Urothelium cell line (cell line): ENCODE measurements at places on chromosomes 1 and 21.

- no peak for DNase-seq
Measured at GRCh38 chr1:109997867-109998229, 13.3 kb downstream of the AHCYL1 start.

DNA sequence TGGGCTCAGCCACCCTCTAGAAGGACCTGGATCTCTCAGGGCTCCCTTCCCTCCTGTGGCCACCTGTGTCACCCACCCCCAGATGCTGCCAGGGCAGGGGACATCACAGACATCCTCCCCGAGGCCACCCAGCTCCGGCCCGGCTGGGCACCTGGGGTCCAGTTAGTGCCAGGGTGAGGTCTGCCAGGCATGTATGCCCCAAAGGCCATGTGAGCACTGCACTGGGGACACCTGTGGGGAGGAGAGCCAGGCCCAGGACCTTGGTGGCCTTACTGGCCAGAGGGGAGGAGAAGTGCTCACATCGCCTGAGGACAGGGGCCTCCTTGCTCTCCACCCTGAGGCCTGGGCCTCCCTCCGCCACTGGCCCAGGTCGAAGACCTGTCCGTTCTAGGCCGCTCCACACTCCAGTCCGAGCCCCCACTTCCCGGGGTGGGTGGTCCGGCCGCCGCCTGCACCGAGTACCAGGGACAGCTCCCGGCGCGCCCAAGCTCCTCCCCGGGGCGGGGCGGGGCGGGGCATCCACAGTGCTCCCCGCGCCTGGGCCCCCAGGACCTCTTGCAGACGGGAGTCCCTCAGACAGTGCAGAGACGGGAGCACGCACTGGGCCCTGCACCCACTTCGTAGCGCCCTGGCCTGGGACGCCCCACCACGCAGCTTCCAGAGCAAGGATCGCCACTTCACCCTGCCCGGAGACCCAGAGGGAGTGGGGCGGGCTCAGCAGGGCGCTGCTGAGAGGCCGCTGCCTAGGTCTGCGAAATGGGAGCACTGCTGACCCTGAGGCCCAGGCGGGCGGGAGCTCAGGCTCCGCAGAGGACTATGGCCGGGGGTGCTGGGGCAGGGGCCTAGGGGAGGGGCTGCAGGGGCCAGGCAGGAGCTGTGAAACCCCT lies 34.3 kb upstream of the CCDC27 start:
- DNase-seq: no peak

DNA sequence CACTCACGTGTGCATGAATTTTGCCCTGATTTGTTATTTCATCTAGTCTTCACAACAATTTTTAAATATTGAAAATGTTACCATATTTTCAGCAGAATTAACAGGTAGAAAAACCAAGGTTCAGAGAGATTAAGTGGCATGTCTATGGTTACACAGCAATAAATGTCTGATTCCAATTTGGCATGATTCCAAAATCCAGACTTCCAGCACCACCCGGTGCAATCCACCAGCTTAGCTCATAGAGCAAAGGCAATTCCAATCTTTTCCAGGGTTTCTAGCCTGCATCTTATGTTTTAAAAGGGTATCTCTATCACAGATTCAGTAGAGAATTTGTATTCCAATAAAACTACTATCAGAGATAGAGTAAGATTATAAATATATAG lies 161.8 kb downstream of the TPR start:
- DNase-seq: no peak

DNA sequence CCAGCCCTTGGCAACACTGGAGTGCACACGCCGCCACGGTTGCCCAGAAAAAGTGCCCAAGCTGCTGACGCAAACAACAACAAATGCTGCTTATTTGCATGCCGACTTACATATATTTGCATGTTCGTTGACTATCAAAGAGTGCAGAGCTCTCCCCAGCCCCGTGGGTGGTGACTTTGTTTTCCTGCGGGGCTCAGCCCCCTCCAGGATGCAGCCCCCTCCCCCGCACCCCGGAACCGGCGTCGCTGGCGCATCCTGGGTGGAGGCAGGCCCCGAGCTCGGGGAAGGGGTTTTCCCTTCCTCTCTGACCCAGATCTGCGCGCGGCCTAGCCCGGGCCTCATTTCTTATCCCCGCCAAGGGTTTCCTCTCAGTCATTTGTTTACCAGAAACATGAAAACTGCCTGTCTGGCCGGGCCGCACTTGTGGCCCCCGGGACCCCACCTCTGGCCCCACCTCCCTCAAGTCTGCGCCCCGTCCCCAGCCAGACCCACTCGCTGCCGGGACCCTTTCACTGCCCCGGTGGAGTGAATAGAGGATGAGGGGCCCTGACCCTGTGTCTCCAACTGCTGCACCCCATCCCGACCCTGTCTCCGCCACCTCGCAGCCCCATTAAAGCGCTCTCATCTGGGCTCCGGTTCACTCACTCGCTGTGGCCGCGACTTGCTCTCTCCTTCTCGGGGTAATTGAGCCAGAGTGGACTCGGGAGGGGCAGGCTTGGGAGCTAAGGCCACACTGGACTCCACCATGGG lies 5.5 kb downstream of the TNFRSF25 start:
- DNase-seq: no peak

DNA sequence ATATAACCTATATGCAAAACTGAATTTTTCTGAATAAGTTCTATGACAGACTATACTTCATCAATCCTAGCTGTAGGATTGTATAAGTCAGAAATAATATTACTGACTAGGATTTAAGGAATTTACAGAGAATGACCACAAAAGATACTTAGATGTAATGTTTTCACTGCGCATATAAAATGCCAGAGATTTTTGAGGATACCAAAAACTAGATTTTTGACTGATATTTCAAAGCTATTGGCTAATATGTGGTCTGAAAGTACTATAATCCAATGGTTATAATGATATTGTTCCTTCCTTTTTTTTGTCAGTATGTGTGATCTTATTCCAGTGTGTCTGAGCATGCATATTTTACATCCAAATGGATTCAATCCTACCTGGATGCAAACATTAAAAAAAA lies 17.0 kb upstream of the IFI44L start:
- DNase-seq: no peak

GRCh38 chr1:81424061-81424460 lies 376.7 kb upstream of the ADGRL2 start:
- DNase-seq: no peak

- no peak for DNase-seq
Measured at GRCh38 chr1:20276485-20277159, 14.1 kb upstream of the VWA5B1 start.

DNA sequence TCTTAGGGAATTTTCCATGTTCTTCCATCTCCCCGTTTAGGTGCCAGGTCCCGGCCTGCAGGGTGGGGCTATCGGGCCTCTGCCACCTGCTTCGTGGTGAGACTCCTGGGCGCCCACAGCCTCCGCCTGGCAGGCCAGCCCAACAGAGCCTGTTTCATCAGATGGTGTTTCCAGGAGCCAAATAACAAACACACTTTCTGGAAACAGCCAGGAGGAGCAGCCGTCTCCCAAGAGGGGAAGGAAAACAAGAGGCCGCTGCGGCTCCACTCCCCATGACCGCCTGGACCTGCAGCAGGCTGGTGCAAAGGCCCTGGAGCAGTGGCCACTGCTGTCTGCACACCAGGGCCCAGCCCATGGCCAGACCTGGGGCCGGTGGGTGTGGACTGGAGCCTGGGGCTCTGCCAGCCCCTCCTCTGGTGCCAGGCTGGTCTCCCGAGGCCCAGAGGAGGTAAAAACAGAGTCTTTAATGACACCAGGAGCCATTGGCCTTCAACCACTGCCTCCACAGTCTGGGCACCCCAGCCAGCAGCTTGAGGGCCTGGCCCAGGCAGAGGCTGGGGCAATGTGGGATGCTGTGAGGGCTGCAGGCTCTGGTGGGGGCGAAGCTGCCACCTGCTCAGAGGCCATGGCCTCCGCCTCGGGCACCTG lies 55.0 kb downstream of the SLX9 start:
- DNase-seq: no peak

GRCh38 chr21:43758111-43758641 lies 17.9 kb downstream of the CSTB start:
- DNase-seq: no peak

DNA sequence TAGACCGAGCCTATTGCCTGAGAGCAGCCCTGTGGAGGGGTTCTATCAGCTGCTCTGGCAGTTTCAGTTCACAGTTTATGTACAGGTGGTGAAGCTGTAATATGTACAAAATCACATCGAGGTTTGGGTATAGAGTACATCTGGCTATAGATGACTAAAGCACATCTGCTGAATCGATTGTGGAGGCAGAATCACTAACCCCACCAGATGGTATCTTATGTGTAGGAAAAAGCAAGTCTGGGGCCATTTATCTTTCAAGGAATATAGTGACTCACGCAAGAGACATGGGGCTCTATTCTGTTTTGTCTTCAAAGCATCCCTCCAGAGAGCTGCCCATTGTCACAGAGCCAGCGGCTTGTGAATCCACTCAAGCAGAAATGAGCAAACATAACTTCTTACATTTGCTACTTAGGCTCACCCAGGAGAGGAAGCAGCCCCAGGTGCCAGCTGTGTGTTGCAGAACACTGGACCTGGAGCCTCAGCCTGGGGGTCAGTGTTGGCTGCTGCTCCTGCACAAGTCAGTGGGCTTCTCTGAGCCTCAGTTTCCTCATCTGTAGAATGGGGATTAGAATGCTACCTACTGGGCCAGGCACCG lies 21.3 kb downstream of the MIIP start:
- peak; percentile 47 for DNase-seq

GRCh38 chr1:50427086-50427817 lies 4.0 kb upstream of the DMRTA2 start:
- no peak for DNase-seq
